ENCODE measurements at places on chromosomes 7 and 10.

DNA sequence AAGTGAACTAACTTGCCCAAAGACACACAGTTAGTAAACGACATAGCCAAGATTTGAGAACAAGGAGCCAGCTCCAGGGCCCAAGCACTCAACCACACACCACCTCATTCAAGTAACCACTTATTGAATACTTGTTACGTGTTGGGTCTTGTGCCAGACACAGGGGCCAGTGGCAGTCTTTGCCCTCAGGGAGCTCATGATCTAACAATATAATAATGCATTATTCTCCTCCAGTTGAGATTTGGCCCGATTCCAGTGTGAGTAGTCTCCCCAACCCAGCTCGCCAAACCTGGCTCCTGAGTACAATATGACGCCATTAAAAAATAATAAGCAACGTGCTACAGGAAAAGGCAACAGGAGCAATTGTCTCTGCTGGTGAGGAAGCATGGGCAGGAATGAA, 14.4 kb upstream of the STK17A start:
- DNase-seq, result no peak
- H3K4me3 ChIP-seq, result no peak overlapping the region
- H3K4me1 ChIP-seq, result no peaks in the 10 kb centered on the region
- peaks cover 13% of the 10 kb centered on the region for H3K27me3 ChIP-seq
- no peaks in the 10 kb centered on the region for H3K36me3 ChIP-seq

- no peak overlapping the region for H3K4me3 ChIP-seq
- DNase-seq, result no peak
- no peaks in the 10 kb centered on the region for H3K27me3 ChIP-seq
- H3K36me3 ChIP-seq, result peaks cover 7% of the 10 kb centered on the region
- H3K27ac ChIP-seq, result no peak overlapping the region
- peaks cover 23% of the 10 kb centered on the region for H3K4me1 ChIP-seq
These were observed 7.1 kb downstream of the BAG3 start for GRCh38 chr10:119658274-119658673.

- H3K4me3 ChIP-seq, result no peak overlapping the region
- H3K4me1 ChIP-seq, result peaks cover 16% of the 10 kb centered on the region
- no peak overlapping the region for H3K27ac ChIP-seq
- no peak for DNase-seq
These were observed 1.8 kb downstream of the KIAA1549 start for GRCh38 chr7:138979226-138979979.

DNA sequence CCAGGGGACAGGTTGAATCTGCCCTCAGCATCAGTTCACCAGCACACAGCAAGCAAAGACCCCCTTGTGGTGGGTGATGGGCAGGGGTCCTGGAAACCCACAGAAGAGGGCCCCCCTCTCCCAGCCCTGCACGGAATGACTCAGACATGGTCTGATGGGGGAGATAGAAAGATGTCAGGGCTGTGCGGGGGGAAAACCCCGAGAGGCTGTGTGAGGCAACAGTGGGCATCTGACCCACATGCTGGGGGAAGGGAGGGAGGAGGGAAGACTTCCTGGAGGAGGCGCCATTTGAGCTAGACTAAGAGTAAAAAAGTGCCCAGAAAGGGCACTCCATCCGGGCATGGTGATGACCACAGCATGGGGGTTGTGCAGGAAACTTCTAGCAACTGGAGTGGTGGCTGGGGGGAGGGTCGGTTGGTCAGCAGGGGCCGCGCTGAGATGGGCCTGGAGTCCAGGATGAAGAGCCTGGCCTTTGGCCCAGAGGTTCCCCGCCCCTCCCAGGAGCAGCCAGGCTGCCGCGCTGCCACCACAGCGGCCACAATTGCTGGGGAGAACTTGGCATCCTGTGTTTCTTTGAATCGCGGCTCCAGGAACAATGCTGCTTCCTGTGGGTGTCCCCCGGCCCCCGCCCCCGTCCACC, 2.5 kb downstream of the LFNG start:
- H3K4me3 ChIP-seq, result peak overlapping the region; percentile 93
- H3K27ac ChIP-seq, result peak overlapping the region; percentile 86
- peak; percentile 44 for DNase-seq
- peaks cover 38% of the 10 kb centered on the region for H3K4me1 ChIP-seq
- H3K27me3 ChIP-seq, result no peaks in the 10 kb centered on the region
- H3K36me3 ChIP-seq, result peaks cover 33% of the 10 kb centered on the region

- DNase-seq, result no peak
- H3K4me1 ChIP-seq, result no peaks in the 10 kb centered on the region
- no peak overlapping the region for H3K27ac ChIP-seq
- H3K4me3 ChIP-seq, result no peak overlapping the region
These were observed 65.2 kb upstream of the SYPL1 start for GRCh38 chr7:106177300-106177690.
